ENCODE measurements at places on chromosomes 2 and 18.

DNA sequence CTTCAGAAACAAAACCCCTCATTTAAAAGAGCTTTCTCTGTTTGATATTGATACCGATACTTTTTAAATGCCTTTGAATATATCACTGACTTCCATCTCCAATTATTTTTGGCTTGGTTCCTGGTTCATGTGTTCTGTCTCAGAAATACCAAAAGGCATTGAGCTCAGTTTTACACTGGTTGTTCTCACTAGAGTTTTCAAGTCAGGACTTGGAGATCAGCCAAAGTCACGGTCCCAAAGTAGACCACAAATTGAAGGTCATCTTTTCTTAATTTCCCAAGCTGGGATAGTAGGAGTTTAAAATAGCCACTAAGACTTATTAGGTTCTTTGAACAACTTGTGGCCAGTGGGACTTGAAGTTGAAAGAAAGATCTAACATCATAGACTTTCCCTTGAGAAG lies 24.2 kb downstream of the DHRS9 start:
- DNase-seq: no peak
- H3K36me3 ChIP-seq: peaks cover 2% of the 10 kb centered on the region
- no peak overlapping the region for H3K4me3 ChIP-seq
- H3K27ac ChIP-seq: no peak overlapping the region
- H3K27me3 ChIP-seq: peaks cover 2% of the 10 kb centered on the region
- peaks cover 26% of the 10 kb centered on the region for H3K4me1 ChIP-seq

GRCh38 chr18:36543991-36544725 lies 246.6 kb downstream of the FHOD3 start:
- no peak overlapping the region for H3K27ac ChIP-seq
- no peaks in the 10 kb centered on the region for H3K4me1 ChIP-seq
- no peaks in the 10 kb centered on the region for H3K27me3 ChIP-seq
- DNase-seq: no peak

DNA sequence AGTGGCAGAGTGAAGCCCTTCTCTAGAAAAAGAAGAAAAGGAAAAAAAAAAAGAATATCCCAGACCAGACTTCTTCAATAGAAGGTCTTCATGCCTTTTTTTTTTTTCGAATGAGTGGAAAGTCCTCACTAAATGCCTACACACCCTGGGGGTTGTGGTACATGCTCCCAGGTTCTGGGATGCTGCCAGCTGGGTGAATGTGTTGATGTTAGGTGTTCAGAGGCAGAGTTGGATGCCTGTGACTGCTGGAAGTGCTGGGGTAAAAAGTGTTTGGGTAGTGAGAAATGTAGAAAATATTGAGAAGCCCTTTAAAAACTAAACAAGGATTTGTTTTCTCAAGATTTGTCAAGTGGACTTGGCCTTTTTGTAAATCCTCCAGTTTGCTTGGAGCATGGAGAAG lies 318.6 kb downstream of the SLC4A3 start:
- peaks cover 4% of the 10 kb centered on the region for H3K27me3 ChIP-seq
- DNase-seq: no peak
- no peaks in the 10 kb centered on the region for H3K4me1 ChIP-seq
- no peak overlapping the region for H3K27ac ChIP-seq
- no peaks in the 10 kb centered on the region for H3K36me3 ChIP-seq

DNA sequence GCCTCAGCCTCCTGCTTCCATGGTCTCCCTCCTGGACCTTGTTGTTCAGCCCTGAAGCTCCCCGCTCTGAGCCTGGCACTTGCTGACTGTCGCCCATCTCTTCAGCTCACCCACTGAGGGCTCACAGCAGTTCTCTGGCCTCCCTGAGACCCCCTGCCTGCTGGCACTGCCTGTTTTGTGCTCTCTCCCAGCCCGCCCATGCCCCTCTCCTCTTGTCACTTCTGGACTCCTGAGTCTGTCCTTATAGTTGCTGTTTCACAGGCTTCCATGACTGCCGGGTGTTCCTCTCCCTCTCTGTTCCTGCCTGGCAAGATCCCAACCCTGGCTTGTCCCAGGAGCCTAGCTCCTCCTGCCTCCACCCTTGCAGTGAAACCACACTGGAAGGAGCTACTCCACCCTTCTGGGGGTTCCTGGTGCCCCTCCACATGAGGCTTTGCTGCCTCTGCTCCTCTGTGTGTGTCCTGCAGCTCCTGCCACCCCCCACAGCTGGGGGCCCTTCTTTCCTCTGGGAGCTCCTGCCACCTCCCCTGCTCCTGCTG lies 110.6 kb downstream of the CEP192 start:
- H3K4me1 ChIP-seq: peaks cover 2% of the 10 kb centered on the region
- DNase-seq: no peak
- H3K27ac ChIP-seq: peak overlapping the region; percentile 44
- H3K36me3 ChIP-seq: peaks cover 86% of the 10 kb centered on the region
- H3K4me3 ChIP-seq: no peak overlapping the region

Data from activated CD8-positive, alpha-beta T cell treated with anti-CD3 and anti-CD28 coated beads, Interleukin-2, amount 10 ng/mL, durations not matched to agents 7 days and 5 days (primary cell).